ENCODE measurements at places on chromosomes 7 and 10.

DNA sequence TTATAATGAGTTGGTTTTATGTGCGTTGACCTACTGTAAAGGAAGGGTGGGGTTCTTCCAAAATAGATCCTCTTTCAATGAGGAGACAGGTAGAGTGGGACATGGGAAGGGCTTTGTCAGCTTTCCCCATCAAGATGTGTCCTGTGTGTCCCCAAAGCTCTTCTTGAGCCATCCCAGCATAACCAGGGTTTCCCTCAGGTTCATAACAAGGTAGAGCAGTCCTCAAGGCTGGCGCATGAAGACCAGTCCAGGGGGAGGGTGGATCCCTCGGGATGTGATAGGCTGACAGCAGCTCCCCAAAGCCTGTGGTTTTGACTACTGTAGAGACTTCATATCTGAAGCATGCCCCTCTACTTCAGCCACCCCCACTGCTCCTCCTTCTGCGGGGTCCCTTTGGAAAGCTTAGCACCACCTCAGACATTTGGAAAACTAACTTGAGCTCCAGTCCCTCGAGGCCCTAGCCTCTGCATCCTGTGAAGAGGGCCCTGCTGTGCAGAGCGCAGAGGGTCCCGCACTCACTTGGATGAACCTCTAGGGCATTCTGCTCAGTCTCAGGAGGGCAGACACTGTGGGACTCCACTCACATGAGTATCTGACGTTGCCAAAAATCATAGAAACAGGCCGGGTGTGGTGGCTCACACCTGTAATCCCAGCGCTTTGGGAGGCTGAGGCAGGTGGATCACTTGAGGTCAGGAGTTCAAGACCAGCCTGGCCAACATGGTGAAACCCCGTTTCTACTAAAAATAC, 1.1 kb upstream of the GIMAP8 start:
- no peak for DNase-seq

- DNase-seq, result no peak
Observed at GRCh38 chr10:13665516-13666262, 78.9 kb downstream of the PRPF18 start.

GRCh38 chr10:35661236-35661635, 19.1 kb upstream of the FZD8 start:
- no peak for DNase-seq

DNA sequence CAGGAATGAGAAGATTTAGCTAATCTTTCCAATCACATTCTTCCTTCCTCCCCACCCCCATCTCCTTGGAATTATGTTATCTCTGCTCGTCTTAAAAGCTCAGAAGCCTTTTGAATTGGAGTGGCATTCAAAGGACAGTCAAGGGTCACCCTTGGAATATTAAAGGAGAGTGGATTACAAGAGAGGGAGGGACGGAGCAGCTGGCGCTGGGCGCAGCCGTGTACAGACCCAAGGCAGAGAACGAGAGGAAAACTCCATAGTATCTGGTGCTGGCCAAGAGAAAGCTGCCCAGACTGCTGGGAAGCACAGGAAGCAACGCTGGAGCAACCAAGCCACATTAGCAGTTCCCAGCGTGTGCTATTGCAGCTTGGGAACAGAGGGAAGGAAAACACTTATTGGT, 95.7 kb downstream of the POU6F2 start:
- peak; percentile 93 for DNase-seq

DNA sequence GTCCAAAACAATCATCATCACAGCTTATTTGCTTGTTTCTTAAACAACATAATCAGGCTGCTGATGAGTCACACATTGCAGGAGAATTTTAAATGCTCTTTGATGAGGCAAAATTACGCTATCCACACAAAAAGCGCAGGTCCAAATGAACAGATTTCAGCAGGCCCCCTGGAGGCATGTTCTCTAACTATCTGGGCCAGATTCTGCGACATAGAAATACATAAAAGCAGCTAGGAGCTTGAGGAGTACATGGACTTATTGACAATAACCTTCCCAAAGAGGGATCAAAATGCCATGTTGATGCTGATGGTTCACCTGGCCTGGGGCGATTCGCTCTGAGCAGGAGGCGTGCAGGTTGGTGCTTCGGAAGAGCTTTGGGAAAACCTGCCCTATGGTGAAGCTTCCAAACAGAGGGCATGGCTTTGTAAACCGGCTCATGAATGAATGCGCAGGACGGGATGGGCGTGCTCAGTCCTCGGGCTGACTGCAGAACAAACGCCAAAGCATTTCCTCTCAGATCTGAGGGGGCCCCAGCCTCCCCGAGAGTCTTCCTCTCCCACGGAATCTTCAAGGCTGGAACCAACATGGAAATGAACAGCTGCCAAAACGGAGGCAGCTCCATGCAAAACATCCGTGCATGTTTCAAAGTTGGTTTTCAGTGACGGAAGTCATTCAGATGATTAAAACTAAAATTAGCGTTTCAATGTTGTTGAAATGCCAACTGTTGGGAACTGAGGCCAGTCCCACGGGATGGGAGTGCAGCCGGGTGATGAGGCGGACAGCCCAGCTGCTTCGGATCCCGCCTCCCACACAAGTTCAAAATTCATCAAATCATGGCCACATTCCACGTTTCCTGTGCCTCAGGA, 179.6 kb downstream of the TCERG1L start:
- DNase-seq, result no peak

DNA sequence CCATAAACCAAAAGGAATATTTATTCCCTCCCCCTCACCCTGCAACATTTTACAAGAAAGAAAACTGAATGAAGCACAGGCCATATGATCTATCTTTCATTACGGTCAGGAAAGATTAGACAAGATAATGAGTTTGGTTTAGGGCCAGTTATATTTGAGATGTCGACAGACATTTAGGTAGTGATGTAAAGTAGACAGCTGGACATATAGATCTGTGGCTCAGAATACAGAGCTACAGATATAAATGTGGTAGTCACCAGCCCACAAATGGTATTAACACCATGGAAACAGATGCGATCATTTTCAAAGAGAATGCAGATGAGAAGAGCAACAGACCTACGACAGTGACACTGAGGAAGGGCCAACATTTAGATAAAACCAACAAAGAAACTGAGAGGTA, 142.5 kb downstream of the SRPK2 start:
- DNase-seq, result no peak

DNA sequence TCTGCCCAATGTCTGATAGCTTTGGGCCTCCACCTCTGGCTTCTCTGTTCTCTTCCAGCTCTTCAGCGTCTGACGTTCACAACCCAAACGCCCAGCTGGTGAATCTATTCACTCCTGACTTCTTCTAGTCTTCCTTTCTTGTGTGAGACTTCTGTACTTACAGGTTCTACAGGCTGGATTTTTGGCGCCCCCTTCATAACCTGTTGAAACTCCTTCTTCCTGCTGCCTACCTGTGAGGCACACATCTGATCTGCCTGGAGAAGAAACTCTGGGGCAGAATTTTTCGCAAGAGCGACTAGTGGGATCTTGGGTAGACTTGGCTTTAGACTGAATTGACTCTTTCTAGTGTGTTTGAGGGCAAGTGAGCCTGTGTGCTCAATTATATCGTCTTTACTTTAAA, 249.3 kb downstream of the REEP3 start:
- DNase-seq, result no peak

DNA sequence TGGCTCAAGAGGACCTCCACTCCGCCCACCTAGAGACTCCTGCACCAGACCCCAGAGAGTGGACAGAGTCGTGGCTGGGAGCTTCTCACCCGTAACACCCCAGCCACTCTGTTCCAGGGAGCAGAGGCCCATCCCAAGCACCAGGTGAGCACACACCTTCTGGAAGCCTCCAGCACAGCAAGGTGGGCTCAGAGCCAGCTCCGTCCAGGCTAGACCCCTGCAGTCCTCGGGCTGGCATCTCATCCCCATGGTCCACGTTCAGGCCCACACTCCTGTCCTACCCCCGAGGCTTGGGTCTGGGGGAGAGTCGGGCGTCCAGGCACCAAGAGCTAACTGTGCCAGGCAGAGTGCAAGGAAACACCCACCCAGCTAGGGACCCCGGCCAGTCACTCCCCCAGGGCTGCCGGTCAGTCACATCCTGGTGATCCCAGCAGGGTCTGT, 13.2 kb downstream of the PDGFA start:
- no peak for DNase-seq

- DNase-seq, result no peak
Observed at GRCh38 chr7:142420554-142421362, 162.9 kb upstream of the PRSS58 start.

GRCh38 chr10:16459423-16459939, 22.7 kb downstream of the PTER start:
- DNase-seq, result no peak

DNA sequence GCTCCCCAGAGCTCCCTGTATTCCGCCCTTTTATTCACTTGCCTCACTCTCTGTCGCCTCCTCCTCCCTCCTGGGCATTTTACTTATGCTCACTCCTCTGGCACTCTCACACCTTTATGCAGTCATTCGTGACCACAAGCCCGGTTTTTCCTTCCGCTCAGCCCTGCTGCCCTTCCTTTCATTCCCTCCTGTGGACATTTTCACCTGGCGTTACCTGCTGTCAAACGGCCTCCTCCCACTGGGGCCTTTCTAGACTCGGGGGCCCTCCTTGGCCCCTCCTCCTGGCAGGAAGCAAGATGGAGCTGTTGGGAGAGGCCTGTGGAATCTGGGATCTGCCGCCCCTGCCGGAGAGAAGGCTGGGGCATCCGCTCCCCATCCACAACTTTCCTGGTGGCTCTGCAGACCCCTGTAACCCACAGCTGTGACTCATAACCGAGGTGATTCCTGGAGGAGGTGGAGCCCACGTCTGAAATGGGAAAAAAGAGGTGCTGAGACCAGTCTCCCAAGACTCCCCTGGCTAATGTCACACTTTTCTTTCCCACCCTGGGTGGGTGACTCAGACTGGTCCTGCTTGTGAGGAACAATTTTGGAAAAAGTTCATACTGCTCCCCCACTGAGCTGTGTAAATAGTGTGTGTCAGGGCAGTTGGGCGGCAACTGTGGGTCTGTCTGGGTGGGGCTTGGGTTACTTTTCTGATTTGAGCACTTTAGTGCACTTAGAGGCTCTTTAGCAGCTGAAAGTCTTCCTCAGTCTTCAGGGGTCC, 1.2 kb downstream of the VCL start:
- DNase-seq, result peak; percentile 21

DNA sequence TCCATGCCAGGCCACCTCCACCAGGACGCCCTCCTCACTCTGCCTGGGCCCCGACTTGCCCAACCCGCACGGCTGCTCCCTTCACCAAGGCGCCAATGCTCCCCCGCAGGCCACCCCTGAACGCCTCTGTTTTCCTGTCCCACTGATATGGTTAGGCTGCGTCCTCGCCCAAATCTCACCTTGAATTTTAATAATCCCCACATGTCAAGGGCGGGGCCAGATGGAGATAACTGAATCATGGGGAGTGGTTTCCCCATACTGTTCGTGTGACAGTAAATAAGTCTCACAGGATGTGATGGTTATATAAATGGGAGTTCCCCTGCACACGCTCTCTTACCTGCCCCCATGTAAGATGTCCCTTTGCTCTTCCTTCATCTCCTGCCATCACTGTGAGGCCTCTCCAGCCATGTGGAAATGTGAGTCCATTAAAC, 29.8 kb downstream of the RSU1 start:
- no peak for DNase-seq

DNA sequence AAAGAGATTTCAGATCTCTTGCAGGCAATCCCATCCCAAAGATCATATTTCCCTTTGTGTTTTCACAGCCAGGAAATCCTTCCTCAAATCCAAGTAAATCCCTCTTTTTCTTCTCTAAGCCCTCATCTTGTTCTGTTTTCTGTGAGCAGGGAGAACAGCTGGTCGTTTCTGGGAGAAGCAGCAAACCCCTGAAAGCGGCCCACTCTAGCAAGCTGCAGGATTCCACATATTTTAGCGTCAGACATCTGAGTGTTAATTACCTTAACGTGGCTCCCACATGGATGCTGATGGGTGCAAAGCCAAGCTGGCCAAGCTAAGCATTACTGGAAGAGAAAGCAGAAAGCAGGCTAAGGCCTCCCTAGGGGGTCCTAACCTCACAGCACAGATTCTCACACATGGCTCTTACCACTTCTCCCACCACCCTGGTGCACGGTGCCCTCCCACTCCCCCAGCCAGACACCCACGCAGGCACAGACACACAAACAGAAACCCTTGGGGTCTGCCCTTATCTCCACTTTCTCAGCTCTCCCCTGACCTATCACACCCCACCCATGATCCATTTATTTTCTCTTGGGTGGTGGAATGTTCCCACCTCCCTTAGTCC, 551.0 kb upstream of the AUTS2 start:
- DNase-seq, result no peak

GRCh38 chr7:117210397-117210796, 112.5 kb downstream of the WNT2 start:
- DNase-seq, result no peak

DNA sequence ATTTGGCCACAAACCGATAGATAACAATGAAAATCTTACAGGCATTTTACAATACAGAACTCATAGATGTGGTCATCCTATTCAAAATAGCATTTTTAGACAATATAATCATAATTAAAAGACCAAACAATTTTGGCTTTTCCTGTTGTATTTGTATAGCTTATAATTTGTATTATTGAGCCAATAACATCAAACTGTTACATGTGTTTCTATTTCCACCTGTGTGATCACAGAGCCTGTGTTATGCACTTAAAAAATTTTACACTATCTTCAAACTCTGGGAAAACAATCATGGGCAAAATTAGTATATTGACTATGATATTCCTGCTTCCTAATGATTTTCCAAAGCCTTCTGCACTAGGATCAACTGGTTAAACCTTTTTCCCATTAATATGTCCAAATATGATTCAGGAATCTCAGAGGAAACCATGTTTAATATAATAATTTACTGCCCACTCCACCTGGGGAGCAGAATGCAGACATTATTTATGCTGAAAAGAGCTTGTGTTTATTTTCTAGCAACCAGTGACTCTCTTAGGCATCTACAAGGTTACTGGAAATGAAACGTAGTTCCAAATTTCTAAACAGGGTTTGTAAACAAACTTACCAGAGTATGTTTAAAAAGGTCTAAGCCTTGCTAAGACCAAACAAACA, 1.7 kb downstream of the RHOBTB1 start:
- DNase-seq, result no peak

DNA sequence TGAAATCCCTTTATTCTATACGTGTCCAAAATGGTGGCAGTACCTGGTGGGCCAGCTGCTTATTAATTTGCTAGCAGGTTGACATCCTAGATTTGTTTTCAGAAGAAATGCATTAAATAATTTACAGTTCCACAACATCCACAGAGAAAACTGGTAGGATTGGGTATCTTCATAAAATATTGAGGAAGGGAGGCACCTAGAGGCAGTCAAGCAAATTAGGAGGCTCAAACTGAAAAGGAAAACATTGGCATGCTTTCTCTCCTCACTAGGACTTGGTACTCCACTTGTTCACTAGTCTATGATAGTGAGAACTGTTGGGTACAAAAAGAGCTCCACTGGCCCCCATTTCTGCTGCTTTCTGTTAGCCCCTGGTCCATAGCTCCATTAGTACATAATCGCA, 18.3 kb upstream of the LRGUK start:
- DNase-seq, result no peak

- no peak for DNase-seq
Observed at GRCh38 chr7:88172842-88173241, 47.0 kb downstream of the SRI start.

- no peak for DNase-seq
Observed at GRCh38 chr7:24786941-24787340, 29.7 kb upstream of the GSDME start.

Measured in NCI-H1417 (cell line).